ENCODE measurements at places on chromosomes 5 and 9.

- peak; percentile 82 for DNase-seq
These were observed 116.6 kb downstream of the KLHL3 start for GRCh38 chr5:137619191-137619870.

GRCh38 chr5:168302785-168303184 is 11.3 kb downstream of the WWC1 start:
- no peak for DNase-seq

DNA sequence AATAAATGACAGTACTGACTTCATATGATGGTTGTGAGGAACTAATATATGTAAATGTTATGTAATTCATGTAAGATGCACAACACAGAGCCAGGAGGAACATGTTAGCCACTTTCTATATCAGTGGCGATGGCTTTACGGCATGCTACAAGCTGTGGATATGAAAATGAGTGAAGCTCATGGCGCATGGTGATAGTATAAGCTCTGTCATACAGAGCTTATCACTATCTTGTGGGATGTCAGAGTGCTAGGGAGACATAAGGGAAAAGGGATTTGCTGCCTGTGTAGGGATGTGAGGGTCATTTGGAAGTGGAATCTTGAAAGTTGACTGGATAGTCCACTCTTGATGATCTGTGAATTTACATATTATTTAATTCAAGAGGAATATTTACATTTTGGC is 13.6 kb downstream of the CPEB4 start:
- DNase-seq: no peak

DNA sequence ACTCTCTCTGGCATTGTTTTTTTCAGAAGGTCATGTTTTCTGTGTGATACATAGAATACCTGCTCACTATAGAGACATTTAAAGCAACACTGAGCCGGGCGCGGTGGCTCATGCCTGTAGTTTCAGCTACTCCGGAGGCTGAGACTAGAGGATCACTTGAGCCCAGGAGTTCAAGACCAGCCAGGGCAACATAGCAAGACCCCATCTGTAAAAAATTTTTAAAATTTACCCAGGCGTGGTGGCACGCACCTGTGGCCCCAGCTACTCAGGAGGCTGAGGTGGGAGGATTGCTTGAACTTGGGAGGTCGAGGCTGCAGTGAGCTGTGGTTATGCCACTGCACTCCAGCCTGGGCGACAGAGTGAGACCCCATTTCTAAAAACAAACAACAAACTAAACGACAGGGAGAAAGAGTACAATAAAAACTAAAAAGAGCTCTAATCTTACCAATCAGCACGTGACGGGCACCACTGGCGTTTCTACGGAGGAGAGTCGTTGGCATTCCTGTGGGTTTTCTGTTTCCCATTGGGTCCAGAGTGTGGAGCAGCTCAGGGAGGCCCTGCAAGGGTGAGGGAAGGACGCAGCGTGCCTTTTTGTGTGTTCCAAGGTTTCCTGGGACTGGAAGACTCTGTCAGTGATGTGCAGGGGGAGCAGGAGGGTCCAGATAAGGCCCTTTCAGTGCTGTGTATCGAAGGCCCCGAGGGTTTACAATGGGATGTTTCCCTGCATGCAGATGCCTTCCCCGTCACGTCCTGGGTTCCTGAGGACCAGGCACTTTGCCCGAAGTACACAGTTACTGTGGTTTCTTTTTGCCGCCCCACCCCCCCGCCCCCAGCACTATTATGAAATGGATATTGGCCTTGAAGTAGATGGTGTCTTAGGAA is 7.2 kb upstream of the RNU6ATAC start:
- no peak for DNase-seq

DNA sequence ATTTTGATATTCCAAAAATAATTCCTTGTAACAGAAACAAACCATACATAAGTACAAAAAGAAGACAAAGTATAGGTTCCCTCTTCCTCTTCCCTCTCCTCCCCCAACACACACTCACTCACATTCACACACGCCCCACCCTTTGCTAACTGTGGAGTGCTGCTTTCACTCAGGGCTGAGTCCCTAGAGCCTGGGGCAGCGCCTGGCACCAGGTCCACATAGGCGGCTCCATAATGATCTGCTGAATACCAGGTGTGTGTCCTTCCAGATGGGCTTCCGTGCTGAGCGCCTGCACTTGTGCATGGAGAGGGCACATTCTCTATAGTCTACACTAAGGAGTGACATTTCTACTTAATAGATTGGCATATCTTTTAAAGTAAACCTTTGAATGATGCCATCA is 3.7 kb downstream of the SEMA4D start:
- DNase-seq: no peak

DNA sequence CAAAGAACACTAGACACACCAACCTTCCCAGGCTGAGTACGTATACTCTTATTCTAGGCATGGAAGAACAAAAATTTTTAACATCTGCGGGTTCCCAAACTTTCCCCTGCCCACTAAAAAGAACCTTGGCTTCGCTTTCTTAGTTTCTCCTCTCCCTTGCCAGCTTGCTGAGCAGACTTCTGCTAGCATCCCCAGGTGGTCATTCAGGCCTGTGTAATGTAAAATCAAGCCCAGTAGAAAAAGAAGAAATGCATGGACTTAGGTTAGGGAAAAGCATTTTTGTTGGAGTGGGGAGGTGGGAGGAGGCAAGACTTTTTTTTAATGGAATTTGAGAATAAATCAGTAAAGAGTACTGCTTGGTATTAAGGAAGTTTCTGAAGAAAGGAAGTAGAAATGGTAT is 331.0 kb upstream of the TLE4 start:
- DNase-seq: no peak

DNA sequence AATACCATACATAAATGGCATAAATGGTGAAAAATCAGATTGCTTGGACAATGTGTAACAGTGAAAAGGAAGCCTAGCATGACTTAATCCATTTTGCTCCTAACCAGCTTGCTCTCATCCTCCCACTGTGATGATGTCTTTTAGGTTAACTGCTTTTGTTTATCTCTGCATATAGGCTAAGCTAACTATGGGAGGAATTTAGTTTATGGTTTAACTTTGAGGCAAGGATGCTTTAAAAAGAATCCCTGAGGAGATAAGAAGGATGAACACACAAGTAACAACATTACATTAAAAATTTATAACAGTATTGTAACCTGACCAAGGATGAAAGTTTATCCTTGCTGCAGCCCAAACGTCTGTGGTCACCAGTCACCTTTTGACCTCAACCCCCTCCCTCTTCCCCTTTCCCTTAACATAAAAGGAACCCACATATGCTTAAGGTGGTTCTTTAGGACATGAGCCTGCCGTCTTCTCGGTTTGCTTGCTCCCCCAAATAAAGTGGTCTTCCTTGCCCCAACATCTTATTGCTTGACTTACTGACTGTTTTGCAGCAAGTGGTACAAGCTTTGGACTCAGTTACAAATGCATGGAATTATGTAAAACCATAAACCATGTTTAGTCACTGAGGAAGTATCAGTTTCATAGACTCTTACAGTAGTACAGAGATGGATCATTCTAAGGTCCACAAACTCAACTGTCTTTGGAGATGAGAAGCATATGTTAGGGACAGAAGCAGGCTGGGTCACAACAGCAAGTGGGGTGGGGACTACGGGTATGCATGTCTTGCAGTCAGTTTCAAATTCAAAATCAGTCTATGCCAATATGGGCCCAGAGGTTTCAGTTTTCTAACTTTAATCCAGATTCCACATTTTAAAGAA is 31.3 kb downstream of the AGXT2 start:
- DNase-seq: no peak

- DNase-seq: no peak
These were observed 27.1 kb upstream of the MGAT1 start for GRCh38 chr5:180829726-180830125.

Measured in NCI-H2029 (cell line).